ENCODE measurements at places on chromosomes 3 and 15. TPM values are rescaled to one million over a fixed set of nuclear protein-coding genes. Genes with fewer than 3 reads are reported as not detected.

GLCE gene
- 14.3 TPM for total RNA-seq

ASB14 gene
- total RNA-seq: not detected

TEX55 gene
- total RNA-seq: not detected

BMF gene
- 4.0 TPM for total RNA-seq
